ENCODE measurements at places on chromosomes 3 and 15. TPM values are rescaled to one million over a fixed set of nuclear protein-coding genes. Genes with fewer than 3 reads are reported as not detected.

DNA sequence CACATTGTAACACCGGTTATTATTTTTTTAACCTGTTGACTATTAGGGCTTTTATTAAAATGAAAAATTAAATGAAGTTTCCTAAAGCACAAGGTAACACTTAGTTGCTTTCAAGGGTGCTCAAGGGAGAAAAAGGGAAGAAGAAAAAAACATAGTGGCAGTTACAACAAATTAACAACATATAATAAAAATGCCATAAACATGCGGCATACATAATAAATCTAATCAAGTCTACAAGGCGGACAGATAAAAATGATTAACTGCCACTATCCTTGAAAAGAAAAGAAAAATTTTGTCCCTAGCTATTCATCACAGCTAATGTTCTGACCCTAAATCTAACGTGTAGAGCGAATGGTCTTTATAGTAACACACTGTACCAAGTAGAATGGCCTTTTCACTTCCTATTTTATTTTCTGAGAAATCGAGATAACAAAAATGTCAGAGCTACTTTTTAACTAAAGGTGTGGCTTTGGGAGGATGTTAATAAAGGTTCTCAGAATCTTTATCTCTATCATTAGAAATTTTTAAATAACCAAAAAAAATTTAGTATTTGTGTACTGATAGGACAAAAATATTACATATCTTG lies 194.9 kb downstream of the FOXP1 start:
- no peaks in the 10 kb centered on the region for H3K36me3 ChIP-seq
- no peak overlapping the region for H3K27ac ChIP-seq
- H3K4me3 ChIP-seq: no peak overlapping the region
- H3K4me1 ChIP-seq: peaks cover 49% of the 10 kb centered on the region
- peaks cover 2% of the 10 kb centered on the region for H3K27me3 ChIP-seq
- DNase-seq: no peak

Gene LRTM1
- not detected for total RNA-seq

DNA sequence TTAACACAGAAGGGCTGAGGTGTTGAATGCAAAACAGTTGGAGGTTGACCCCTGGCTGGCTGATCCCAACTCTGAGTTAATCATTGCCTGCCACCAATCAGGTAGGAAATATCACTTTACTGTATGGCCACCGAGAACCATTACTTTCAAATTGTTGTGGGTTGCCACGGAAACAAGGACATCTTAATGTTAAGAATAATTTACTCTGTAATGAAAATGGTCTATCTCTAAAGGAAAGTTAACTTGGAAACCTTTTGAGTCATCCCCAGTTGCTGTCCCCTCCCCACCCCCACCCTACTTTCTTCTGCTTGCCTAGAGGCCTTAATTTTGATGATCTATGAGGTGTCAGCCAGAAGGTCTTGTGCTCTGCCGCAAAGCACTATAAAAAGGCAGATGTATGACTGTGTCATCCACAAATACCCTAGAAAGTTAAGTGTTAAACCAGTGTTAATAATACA lies 78.7 kb upstream of the SNRK start:
- DNase-seq: no peak
- no peak overlapping the region for H3K27ac ChIP-seq
- no peak overlapping the region for H3K4me3 ChIP-seq
- no peaks in the 10 kb centered on the region for H3K4me1 ChIP-seq
- H3K27me3 ChIP-seq: peaks cover 1% of the 10 kb centered on the region

DNA sequence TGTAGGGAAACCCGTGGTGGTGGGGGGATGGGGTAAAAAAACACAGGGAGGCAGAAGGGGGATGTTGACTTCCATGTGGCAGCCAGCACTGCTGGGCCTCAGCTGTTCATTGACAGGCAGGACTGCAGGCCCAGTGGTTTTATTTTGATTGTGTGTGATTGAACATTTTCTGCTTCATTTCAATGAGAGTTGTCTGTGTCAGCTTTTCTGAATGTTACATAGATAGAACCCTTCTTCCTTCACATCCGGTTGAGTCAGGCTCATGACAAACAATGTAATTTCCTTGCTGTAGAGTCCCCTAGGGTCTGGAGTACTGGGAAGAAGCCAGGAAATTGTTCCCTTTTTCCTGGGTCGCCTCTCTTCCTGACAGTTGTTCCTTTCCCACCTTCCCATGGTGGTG lies 8.2 kb upstream of the RPP25 start:
- no peak overlapping the region for H3K4me3 ChIP-seq
- no peak overlapping the region for H3K27ac ChIP-seq
- no peaks in the 10 kb centered on the region for H3K36me3 ChIP-seq
- DNase-seq: no peak
- peaks cover 27% of the 10 kb centered on the region for H3K27me3 ChIP-seq
- H3K4me1 ChIP-seq: peaks cover 22% of the 10 kb centered on the region
